ENCODE measurements at places on chromosomes 7 and 10.

- DNase-seq = no peak
These were observed 12.4 kb downstream of the ECHDC3 start for GRCh38 chr10:11754620-11755019.

GRCh38 chr10:59934701-59935100 is 28.3 kb upstream of the CCDC6 start:
- DNase-seq = no peak

DNA sequence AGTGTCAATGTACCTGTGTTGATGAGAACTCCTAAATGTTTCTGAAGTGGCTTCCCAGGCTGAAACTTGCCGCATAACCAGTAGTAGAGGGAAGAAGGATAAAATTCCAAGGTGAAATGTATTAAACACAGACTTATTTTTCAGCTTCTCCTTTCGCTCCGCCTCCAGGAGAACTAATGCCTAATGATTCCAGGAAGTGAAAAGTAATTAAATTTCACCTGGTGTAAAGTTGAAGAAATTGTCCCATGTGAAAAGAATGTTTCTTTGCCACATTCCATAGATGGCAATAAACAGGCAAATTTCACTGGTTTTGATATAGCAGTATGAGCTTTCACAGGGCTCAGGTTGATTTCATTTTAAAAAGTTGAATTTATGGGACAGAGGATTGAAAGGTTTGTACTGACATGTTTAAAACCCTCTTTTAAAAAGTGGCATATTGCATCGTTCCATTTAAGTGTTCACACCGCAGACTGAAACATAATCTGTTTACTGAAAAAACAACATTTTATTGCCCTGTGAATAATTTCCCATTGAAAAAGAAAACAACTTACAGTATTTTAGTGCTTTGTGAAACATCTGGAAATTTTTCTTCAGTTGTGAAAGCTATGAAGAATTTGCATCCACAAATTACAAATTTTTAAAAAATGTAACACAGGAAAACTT is 453.4 kb upstream of the NFE2L3 start:
- no peak for DNase-seq

DNA sequence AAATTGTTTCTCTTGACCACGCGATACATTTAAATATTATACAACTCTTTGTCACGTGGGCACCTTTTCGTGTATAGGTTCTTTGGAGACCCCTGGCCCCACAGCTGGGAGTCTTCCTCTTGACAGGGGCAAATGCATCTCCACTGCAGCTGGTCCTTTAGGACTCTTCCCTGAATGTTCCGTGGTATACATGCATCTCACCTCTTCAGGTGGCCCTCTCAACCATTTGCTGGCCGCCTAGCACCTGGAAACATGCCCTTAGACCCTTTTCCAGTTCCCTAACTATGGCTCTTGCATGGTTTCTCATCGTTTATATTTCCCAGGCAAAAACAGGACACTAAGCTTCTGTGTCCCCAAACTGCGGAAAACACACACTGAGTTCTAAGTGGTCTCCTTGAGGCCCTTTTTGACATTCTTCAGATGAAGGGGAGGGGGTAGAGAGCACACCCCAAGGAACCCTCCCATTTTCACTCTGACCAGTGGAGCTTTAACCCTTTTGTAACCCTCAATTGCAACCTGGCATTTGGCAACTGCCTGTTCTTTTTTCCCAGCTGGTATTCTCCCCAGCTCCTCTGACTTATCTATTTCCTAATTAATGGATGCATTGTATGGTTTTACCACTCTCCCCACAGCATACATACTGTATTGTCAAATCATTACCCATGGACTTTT is 20.6 kb downstream of the HNRNPA2B1 start:
- no peak for DNase-seq

DNA sequence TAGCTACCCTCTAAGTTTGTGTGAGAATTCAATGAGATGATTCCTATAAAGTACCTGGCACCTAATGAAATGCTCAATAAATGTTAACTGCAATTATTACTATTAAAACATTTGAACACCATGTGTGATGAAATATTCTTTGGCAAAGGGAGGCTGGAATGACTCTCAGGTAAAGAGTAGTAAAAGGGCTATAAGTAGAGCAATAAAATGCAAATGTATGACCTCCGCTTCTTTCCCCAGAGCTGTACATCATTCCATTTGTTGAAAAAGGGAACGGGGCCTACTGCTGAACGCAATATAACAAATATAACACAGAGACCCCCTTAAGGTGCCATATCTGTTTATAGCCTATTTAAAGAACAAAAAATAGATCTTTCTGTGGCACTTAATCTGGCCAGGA is 27.8 kb downstream of the CELF2 start:
- no peak for DNase-seq

DNA sequence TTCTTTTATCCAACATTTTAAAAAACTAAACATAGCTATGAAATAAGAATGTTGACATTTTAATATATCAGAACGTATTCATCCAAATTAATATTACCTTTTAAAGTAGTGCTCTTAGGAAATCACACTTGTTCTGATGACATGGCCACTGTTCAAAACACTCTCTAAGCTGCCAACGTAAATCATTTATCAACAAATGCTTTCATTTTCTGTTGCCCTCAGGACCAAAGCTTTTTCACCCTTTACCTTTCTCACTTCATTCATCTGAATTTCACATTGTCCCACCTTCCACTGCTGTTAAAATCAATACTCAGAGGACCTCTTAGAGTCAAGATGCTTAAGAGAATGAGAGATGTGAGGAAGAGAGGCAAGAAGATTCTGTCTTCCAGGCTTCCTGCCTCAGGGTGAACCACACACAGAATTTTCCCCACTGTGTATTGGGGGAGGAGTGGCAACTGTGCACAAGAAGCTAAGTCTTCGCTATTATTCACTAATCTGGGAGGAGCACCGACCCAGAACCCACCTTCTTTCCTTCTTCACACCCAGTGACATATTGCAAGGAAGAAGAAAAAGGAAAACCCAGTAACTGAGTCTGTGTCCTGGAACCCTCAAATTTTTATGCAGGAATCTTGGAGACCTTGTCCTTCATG is 21.0 kb downstream of the HIBADH start:
- no peak for DNase-seq

DNA sequence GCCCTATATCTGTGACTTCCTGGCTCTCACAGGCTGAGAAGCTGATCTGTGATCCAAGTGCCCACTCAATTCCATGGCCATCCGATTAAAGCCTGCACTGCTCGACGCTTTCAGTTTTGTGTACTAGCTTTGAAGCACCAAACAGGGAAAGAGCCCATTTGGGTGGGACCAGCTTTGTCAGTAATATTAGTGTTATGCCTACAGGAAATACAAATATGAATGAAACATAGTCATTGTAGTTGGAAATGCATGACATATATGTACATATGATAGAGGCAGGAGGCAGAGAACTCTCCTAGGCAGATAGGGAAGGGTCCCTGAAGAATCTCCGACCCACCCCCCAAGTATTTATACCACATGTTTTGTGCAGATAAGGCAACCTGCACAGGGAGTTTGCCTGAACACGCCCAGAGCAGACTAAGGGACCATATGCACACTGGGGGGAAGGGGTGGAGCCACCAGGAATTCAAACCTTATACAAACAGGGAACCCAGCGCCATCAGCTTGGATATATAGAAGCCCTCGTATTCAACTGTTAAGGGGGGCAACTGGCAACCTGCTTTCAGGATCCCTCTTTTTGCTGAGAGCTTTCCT is 653.2 kb downstream of the PARD3 start:
- DNase-seq = no peak

DNA sequence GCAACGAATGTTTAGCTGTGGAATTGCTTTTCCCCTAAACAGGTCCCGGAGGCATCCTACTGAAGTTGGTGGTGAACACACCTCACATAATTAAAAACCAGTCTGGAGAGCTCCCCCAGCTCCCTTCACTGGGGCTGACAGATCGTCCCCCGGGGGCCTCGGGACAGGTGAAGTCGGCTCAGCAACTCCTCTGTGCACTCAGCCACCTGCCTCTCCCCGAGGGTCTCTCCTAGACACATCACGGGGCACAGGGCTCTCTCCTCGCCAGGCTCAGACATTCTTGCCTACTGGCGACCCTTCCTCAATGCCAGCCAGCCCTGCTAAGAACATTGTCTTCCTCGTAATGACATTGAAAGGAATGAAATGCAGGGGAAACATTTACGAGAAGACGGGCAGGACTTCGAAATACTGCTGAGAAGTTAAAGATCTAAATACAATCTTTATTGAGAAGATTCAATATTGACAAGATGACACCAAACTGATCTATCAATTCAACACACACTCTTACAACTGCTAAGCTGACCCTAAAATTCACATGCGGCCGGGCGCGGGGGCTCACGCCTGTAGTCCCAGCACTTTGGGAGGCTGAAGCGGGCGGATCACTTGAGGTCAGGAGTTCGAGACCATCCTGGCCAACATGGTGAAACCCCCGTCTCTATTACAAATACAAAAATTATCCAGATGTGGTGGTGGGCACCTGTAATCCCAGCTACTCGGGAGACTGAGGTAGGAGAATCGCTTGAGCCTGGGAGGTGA is 88.1 kb upstream of the DNAAF5 start:
- no peak for DNase-seq

- DNase-seq = no peak
These were observed 16.8 kb upstream of the DNAH11 start for GRCh38 chr7:21526007-21526406.

DNA sequence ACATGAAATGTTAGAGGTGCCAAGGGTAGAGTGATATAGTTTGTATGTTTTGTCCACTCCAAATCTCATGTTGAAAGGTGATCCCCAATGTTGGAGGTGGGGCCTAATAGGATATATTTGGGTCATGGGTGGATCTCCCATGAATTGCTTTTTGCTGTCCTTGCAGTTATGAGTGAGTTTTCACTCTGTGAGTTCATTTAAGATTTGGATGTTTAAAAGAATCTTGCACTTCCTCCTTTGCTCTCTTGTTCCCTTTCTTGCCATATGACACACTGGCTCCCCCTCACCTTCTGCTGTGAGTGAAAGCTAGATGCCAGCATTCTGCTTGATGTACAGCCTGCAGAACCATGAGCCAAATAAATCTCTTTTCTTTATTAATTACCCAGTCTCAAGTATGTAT is 269.2 kb downstream of the ZWINT start:
- no peak for DNase-seq

DNA sequence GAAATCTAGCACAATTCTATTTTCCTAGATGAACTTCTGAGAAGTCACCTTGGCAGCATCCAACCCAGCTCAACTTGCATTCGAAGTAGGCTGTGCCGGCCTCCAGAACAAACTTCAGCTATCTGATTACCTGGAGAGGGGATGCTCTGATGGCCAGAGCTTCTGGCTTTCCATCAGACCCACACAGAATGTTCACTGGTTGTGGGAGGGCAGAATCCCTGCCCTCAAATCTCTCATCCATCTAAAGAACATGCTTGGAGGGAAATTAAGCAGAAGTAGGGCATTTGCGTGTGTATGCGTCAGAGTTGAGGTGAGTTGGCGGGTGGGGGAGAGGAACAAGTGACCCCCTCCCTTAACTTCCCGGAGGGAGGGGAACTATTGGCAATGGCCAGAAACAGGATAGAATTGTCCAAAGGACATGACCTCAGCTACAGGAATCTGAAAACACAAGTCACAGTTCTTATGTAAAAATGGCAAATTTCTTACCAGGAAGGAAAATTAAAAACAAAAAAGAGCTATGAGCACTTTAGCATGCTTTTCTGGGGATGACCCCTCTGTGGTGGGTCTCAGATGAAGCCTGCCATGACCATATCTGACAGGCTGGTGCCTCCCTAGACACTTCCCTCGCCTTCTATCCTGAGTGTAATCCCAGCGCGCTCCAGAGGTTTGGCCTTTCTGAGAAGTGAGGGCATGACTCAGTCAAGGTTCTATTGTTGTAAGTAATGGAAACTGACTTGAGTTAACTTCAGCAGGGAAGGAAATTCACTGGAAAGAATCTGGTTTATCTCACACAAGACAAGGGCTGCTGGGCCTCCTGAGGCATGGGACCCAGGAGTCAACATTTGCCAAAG is 278.8 kb downstream of the RPS24 start:
- no peak for DNase-seq

- DNase-seq = no peak
These were observed 109.1 kb downstream of the IQUB start for GRCh38 chr7:123425246-123425645.

DNA sequence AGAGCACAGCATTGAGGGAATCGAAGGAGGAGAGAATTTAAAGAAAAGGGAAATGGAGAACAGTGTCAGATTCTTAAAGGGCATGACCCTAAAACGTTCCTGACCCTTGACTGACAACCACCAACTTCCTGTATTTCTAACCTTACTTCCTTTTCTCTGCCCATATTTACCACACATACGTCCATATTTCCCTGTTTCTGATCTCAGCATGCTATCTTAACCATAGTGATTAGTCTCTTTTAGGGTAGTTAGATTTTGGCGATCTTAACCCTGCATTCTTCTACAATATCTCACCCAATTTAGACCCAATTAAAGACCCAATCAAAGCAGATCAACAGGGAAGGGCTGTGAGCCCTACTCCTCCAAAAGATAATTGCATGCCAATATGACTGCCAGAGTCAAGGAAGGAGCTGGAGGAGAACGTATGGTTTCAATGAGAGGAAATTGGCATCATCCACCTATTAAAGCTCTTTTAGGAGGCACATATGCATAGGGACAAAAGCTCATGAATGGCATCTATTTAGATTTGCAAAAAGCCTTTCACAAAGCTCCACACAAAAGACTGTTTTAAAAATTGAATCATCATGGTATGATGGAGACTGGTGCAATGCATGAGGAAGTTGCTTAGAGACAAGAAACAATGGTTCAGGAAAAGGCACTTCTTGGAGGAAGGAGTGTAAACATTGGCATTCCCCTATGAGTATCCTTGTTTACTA is 49.0 kb upstream of the ARHGAP12 start:
- DNase-seq = no peak

GRCh38 chr7:121797657-121798452 is 75.1 kb upstream of the PTPRZ1 start:
- no peak for DNase-seq

GRCh38 chr10:14698111-14698828 is 76.4 kb downstream of the FAM107B start:
- DNase-seq = no peak

- no peak for DNase-seq
These were observed 716.7 kb downstream of the CCSER2 start for GRCh38 chr10:85045046-85045445.

DNA sequence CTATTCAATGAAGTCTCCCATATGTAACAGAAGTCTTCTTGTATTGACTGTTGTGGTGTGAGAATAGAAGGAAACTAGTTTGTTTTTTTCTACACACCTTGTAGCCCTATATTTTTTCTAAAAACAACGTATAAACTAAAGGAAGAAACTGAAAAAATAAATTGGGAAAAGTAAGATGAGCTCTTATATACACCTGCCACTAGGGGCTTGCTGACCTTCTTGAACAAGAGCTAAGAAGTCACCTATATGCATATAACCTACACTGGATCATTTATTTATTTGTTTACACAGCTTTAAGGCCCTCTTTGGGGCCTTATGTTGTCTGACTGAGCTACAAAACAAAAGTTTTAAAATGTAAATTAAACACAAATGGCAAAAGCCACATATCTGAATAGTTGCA is 383.0 kb downstream of the HPSE2 start:
- no peak for DNase-seq

- no peak for DNase-seq
These were observed 1.0 kb downstream of the OSBPL3 start for GRCh38 chr7:24978843-24979469.

GRCh38 chr10:102691285-102692066 is 22.7 kb downstream of the ARL3 start:
- DNase-seq = no peak

Data from activated CD4-positive, CD25-positive, alpha-beta regulatory T cell (primary cell).